ENCODE measurements at places on chromosomes 3 and 15. TPM values are rescaled to one million over a fixed set of nuclear protein-coding genes. Genes with fewer than 3 reads are reported as not detected.

Gene XPC
- total RNA-seq = 24.3 TPM

DNA sequence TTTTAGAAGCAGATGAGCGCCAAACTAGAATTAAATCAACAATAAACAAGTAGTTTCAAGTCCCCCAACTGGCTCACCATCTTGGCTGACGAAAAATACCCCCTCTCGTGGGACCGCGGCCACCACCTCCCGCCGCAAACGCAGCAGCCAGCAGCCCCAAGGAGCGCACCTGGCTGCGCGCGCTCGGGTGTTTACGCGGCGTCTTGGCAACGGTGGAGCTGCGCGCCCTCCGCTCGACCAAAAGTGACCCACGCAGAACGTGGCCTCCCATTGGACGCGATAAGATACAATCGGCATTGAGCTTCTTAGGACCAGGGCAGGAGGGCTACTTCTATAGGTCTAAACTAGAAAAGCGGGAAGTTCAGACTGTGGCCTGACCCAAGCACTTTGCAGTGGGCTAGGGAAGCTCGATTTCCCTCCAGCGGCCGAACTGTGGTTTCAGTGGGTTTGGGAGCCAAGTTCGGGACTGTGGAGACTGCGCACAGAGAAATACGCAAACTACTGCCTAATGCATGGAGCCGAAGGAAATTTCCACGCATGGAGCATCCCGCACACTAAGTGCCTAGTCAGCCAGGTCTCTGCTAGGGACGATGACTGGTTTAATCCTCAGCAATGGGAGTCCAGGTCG is at the start of gene MNS1:
TSS of gene MNS1 (minus strand) at position 245 of the 628 bp plus-strand sequence. CDS start at position 80, 165 bp downstream.
- peak; percentile 97 for DNase-seq

- peak; percentile 84 for DNase-seq
Observed at GRCh38 chr3:134374791-134375581, 739 bp upstream of the AMOTL2 start.

DNA sequence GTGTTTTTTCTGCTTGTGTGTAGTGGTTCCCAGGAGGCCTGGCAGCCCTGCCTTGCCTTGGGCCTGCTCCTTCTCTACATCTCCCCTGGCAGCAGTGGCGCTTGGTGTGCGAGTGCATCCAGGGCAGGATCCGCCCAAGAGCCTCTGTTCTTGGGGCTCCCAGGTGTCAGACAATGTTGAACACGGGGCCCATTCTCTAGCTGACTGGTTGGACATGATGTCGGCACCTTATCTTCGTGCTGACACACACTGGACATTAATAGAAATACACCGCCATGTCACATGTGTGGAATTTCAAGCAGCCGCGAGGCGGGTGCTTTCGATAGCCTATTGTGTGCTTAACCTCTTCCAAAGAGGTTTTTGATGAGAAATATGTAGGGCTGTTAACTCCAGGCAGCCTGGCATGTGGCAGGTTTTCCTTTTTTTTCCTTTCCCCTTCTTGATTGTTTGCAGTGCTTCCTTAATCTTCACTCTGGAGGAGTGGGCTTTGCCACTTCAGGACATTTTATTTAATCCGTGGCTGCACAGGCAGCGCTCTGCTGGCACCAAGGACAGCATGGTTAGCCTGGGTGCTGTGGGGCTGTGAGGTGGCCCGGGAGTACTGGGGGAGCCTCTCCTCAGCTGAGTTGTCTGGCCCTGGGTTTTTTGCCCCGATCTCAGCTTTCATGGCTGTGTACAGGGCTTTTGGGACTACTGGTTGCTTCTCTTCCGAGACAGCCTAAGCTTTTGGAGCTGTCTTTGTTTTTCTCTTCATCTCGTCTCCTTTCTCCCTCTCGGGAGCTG is 42.5 kb downstream of the CHCHD6 start:
- DNase-seq = peak; percentile 70

GRCh38 chr15:40463886-40464545 is 6.8 kb upstream of the CHST14 start:
- no peak for DNase-seq

- DNase-seq = no peak
Observed at GRCh38 chr15:76431971-76432370, 95.4 kb downstream of the ISL2 start.

Gene ANKRD63
- 0.56 TPM for total RNA-seq

GRCh38 chr3:107416886-107417285 is 39.6 kb downstream of the CCDC54 start:
- no peak for DNase-seq

DNA sequence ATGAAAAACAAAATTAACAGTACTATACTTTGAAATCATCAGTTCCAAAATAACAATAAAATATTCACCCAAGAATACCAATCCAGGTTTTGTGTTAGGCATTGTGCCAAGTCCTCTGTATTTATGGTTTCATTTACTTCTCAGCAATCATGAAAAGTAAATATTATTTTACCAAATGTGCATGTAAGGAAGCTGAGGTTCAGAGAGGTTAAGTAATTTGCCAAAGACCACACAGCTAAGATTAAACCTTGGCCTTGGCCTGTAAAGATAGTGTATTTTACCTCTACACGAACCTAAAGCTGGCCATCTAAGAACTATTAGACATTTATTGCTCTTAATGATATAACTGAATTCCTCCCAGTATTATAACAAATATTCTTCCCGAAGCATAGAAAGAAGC is 124.4 kb upstream of the SLC2A2 start:
- no peak for DNase-seq

- no peak for DNase-seq
Observed at GRCh38 chr3:108511055-108511454, 659 bp upstream of the MYH15 start.

Data from Calu3 (cell line).